AG04450 (cell line): ENCODE measurements at places on chromosomes 1 and 21. TPM values are rescaled to one million over a fixed set of nuclear protein-coding genes. Genes with fewer than 3 reads are reported as not detected.

The MTARC2 gene
- polyA plus RNA-seq, result 2.8 and 2.9 TPM in 2 replicates

The NEXN gene
- polyA plus RNA-seq, result 28.6 and 39.9 TPM in 2 replicates

The TMIGD3 gene
- 0.11 TPM in 1 of 2 replicates, not detected in the other for polyA plus RNA-seq

The HMGCS2 gene
- not detected in 2 replicates for polyA plus RNA-seq

The SPSB1 gene
- polyA plus RNA-seq, result 19.4 and 20.3 TPM in 2 replicates

The CLDN8 gene
- polyA plus RNA-seq, result not detected in 2 replicates

The DCST2 gene
- 0.07 and 0.19 TPM in 2 replicates for polyA plus RNA-seq

The E2F2 gene
- polyA plus RNA-seq, result 0.05 and 0.06 TPM in 2 replicates
